ENCODE measurements at places on chromosomes 4 and X. TPM values are rescaled to one million over a fixed set of nuclear protein-coding genes. Genes with fewer than 3 reads are reported as not detected.

DNA sequence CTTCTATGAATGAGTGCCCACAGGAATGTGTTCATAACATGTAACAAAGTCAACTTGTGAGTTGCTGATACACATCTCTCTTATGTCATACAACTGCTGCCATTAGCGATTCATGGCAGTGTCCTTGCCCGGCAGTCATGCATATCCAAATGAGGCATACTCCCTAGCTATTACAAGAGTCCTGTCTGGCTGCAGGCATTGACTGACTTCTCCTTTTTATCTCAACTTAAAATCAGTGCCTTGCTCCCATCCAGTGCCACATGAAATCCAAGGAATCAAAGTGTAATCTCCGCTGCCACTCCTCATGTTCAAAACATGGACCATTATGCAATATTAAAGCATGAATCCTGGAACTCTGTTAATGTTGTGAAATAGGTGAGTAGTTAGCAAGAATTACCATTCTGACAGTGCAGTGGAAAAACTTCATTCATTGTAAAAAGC, 348.9 kb upstream of the FTHL17 start:
- no peak for DNase-seq
- no peak overlapping the region for H3K4me3 ChIP-seq
- H3K4me1 ChIP-seq, result peaks cover 1% of the 10 kb centered on the region
- H3K27me3 ChIP-seq, result no peaks in the 10 kb centered on the region

The MAPK10 gene
- total RNA-seq, result 21.4 TPM

The SSX1 gene
- not detected for total RNA-seq

- peaks cover 29% of the 10 kb centered on the region for H3K4me1 ChIP-seq
- H3K27ac ChIP-seq, result no peak overlapping the region
- H3K4me3 ChIP-seq, result no peak overlapping the region
- no peak for DNase-seq
These were observed 3.0 kb downstream of the MID1 start for GRCh38 chrX:10617186-10617998.

DNA sequence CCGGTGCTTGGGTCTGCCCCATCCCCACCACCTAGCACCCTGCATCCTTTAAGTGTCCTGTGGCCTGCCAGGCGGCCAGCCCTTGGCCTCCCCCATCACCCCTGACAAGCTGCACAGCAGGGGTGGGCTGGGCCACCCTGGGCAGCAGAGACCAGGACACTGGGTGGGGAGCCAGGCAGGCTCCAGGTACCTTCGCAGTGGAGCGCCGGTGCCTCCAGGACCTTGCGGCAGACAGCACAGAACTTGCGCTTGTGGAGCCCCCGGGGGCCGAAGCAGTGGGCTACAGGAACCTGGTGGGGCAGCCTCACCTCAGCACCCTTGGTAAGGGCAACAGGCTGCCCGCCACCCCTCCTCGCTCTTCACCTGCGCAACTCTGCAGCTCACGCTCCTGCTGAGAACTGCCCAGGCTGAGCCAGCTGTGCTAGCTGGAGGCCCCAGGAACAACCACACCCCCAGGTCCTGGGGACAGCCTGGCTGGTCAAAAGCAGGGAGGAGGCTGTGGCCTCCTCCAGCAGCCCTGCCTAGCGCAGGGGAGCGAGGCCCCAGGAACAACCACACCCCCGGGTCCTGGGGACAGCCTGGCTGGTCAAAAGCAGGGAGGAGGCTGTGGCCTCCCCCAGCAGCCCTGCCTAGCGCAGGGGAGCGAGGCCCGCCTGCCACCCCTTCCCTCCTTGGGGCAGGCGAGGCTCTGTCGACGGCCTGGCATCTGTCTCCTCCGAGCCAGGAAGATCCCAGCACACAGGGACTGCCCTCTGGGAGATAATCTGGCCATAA, 4.6 kb downstream of the DGKQ start:
- H3K27me3 ChIP-seq, result peaks cover 4% of the 10 kb centered on the region
- no peak for DNase-seq
- H3K4me3 ChIP-seq, result no peak overlapping the region
- H3K27ac ChIP-seq, result no peak overlapping the region

The CCSER1 gene
- 11.6 TPM for total RNA-seq

DNA sequence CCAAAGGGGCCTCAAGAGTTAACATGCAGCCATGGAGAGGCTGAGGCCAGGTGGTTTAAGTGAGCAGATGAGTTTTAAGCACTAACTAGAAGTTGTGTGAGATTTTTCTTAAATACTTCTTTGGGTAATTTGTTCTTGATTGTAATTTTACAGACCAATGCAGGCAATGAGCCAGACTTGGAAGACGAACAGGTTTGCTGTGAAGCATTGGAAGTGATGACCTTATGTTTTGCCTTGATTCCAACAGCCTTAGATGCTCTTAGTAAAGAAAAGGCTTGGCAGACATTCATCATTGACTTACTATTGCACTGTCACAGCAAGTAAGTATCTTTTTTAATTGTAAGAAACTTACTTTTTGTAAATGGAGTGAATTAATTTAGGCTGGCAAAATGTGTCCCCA, 103.9 kb downstream of the USP9X start:
- H3K27me3 ChIP-seq, result no peaks in the 10 kb centered on the region
- H3K36me3 ChIP-seq, result peaks cover 4% of the 10 kb centered on the region

The MAGEH1 gene
- total RNA-seq, result 33.6 TPM

GRCh38 chr4:77157859-77158486, 966 bp downstream of the CCNG2 start:
- peaks cover 41% of the 10 kb centered on the region for H3K4me1 ChIP-seq
- H3K27ac ChIP-seq, result peak overlapping the region; percentile 96
- H3K4me3 ChIP-seq, result peak overlapping the region; percentile 100
- H3K27me3 ChIP-seq, result no peaks in the 10 kb centered on the region
